H1 (cell line): ENCODE measurements at places on chromosomes 2 and 18.

GRCh38 chr2:16302431-16303272 is 362.3 kb downstream of the MYCN start:
- DNase-seq, result no peak

- no peak for DNase-seq
These were observed 46.4 kb upstream of the REEP1 start for GRCh38 chr2:86383844-86384243.

GRCh38 chr2:234548695-234549420 is 52.0 kb upstream of the ARL4C start:
- DNase-seq, result no peak

- no peak for DNase-seq
These were observed 94.7 kb downstream of the ANKRD44 start for GRCh38 chr2:197215748-197216360.

GRCh38 chr2:27164960-27165763 is 16.4 kb downstream of the TCF23 start:
- no peak for DNase-seq

DNA sequence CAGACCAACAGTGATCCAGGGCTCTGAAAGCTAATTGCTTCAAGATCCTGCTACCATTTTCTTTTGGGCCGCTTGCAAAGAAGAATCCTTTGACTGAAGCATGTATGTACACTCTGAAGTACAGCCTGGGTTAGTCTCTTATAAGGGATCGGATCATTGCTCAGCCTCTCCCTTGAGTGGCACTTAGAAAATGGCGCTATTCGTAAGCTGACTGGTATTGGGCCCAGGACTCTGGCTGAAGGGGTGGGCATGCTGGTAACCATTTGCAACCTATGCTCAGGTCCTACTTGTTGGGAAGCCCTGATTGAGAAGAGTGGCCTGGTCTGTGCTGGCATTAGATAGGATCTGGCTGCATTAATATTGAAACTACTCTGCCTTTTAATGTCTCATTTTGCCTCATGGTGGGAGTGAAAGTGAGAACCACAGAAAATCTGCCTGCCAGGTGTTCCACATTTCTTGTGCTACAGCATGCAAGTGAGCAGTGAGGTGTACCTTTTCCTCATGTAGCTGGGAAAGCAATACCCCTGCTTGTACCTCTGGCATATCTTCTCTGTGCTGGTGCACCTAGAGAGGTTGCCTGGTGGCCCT is 661 bp upstream of the MGAT5 start:
- DNase-seq, result no peak

GRCh38 chr2:48471048-48471474 is 58.9 kb upstream of the STON1 start:
- DNase-seq, result no peak

GRCh38 chr2:135164431-135164830 is 112.3 kb downstream of the RAB3GAP1 start:
- no peak for DNase-seq

- no peak for DNase-seq
These were observed 226.0 kb upstream of the PXDN start for GRCh38 chr2:1970341-1970740.

DNA sequence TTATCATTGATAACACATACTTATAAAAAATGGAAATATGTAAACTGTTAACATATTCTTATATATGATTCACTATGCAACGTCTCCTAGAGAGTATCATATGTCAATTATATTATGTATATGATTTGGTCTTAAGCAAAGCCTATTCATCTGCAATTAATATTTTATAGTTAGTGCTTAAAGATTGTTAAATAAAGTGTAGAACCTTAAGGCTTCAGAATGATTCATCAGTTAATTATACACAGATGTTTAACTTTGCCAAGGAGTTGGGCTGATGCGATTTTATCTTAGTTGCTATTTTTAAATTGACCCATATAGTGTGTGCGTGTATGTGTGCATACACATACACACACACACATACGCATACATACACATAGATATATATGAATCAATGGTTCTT is 323.1 kb downstream of the RBM43 start:
- no peak for DNase-seq

DNA sequence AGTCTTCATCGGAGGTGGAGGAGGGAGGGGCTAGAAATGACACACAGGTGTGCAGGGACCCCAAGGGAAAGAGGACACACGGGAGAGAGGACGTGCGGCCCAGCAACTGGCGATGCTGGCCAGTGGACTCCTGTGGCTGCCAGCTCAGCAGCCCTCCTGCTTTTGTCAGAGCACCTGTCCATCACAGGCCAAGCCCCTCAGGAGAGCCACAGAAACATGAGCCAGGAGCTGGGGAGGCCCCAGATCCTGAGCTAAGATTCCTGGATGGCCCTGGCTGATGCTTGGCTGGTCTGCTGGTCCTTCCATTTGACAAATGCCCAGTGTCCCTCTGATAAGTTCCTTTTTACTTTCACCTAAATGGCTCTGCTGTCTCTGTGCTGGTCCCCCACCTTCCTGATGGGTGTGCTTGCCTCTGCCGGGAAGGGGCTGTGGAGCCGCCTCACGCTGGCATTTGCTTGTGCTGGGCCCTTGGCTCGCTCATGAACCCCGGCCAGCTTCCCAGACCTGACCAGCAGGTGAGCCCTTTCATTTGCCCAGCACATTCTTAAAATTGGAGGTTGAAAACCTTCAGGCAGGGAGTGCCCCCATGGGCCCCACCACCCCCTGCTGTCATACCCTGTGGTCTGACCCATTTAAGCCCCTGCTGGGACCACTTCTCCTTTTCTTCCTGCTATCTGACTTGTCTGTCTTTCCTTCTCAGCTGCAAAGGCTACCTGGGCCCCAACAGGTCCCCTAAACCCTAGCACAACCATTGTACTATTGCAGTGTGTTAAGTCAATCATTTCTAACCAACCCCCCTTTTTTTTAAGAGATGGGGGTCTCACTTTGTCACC is 37.3 kb downstream of the CYP27C1 start:
- no peak for DNase-seq

- DNase-seq, result no peak
These were observed 180.4 kb downstream of the CD8B2 start for GRCh38 chr2:106667478-106668070.

DNA sequence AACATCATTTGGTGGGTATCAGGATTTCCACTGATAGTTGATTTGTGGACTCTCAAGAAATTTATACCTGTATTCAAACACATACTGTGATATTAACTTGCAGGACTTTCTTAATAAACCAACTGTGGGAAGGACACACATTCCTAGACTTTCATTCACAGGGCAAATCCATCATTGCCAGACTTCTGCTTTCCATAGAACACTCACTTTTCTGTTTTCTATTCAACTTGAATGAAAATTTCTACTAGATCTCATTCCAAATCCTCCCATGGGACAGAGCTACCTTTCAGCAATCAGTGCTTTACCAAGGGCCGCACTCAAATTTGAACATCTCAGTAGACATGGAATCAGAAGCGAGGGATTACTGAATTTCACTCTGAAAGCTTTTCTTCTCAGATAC is 612.5 kb downstream of the IRS1 start:
- DNase-seq, result no peak

DNA sequence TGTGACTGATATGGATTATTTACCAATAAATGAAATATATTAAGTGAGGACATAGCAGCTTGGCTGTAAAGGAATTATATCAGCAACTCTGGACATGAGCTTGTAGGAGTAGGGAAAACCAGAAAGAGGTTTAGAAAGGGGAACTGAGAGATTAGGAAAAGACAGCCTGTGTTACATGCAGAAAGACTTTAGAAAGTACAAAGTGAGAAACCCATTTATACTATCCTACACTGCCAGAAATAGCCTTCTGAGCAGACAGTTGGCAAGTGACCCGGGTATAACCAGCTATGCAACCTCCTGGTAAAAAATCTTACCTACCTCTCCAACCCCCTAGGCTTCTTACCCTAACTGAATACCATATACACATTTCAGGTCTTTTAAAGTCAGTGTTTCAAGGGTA is 134.1 kb downstream of the ANKRD44 start:
- DNase-seq, result no peak

- no peak for DNase-seq
These were observed 138.9 kb upstream of the NABP1 start for GRCh38 chr2:191539068-191539467.

- DNase-seq, result no peak
These were observed 18.0 kb downstream of the RAPGEF4 start for GRCh38 chr2:172753610-172754009.

DNA sequence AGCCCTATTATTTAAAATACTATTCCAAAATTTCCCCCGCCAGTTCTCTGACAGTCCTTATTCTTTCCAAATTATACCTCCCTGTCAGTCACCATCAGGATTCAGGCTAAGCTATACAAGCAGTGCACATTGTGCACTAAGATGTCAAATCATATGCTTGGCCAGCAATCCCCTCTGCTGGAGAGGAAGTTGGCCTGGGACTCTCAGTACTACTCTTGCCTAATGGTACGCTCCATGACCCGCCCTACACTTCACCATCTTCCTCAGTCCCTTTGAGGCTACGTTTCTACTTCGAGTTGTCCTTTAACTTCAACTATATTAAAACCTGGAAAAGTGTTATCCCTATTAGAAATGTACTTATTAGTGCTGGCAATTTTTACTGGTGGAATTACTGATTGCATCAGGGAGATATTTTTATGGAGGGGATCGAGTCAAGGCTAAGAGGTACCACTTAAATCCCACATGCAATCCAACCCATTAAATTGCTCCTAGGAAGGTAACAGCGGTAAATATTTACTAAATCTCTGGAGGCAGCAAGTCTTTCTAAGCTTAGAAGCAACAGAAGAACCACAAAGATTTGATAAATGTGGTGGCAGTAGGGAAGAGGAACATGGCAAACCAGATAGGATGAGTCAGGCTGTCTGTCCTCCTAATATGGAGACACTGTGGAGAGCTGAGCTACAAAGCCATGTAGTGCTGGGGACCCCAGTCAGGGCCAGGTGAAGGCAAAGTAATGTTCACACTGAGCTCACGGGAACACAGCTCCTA is 2.7 kb downstream of the USP40 start:
- no peak for DNase-seq

DNA sequence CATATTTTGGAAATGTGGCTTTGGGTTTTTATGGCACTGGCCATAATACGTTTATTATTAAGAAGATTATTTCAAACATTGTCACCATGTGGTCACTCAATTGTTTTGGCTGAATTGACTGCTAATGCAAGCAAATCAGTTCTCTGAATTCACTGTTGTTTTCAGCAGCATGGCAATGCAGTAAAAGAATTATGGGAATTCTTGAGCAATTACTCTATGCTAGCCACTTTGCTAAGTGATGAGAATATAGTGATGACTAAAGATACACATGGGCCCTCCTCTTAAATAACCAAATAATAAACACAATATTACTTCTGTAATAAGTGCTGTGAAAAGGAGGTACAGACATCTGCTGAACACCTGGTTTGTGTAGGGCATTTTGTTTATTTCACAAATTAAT is 58.0 kb upstream of the FANCL start:
- no peak for DNase-seq

GRCh38 chr2:133122529-133122928 is 445.7 kb downstream of the NCKAP5 start:
- DNase-seq, result no peak

GRCh38 chr18:53458944-53459580 is 765.4 kb downstream of the MBD2 start:
- peak; percentile 47 for DNase-seq

GRCh38 chr18:13463526-13464210 is 245.1 kb downstream of the LDLRAD4 start:
- DNase-seq, result no peak

DNA sequence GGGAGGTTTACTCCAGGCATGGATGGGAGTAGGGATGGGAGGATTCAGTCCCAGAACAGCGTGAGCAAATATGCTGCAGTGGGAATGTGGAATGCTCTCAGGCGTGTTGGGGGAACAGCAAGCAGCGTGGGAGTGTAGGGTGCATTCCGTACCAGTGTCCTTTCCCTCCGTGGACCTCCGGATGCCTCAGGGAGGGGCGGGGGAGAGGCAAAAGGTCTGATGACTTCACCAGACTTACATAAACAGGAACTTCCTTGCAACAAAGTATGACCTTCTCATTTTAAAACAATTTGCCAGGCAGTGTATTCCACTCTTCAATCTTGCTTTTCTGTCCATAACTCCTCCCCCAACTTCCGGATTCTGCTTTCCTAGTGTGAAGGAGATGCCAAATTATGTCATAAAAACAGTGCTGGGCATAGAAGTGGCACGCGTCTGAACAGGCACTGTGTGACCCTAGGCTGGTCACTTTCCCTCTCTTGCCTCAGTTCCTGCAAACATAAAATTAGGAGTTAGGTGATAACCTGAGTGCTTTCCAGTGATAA is 36.9 kb downstream of the RPL37A start:
- DNase-seq, result no peak

DNA sequence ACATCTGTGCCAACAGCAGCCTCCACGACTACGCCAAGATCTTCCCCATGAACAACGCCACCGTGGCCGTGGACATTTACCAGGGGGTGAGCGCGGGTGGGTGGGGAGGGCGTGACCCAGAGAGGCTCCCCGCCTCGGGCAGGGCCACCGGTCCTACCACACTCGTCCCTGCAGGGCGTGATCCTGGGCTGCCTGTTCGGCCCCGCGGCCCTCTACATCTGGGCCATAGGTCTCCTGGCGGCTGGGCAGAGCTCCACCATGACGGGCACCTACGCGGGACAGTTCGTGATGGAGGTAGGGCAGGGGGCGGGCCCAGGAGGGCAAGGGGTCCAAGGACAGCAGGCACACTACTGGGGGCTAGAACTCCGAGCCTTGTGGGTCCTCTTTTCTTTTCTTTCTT is 8.5 kb upstream of the CTDSP1 start:
- DNase-seq, result no peak

DNA sequence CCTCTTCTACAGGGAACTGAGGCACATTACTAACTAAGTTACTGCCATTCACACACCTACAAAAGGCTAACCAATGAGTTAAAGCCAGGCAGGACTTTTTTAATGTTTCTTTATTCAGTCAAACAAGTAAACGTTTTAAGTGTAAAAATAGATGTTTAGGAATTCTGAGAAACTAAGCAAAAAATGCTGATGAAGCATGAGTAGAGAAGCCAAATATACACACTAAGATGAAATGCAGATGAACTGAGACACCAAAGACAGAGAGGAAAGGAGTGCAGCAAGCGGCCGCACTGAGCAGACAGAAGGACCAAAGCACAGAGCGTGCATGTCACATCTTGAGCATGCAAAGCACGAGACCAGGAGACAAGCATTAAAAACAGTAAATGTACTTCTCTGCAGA is 17.9 kb downstream of the L3MBTL4 start:
- DNase-seq, result no peak

- DNase-seq, result no peak
These were observed 245.2 kb downstream of the CDCA7 start for GRCh38 chr2:173599821-173600359.
